Mesothelial cell of epicardium (in vitro differentiated cells): ENCODE measurements at places on chromosomes 5 and 9.
A peak's percentile ranks its signal among the peaks of the same experiment; 100 is the strongest.

- no peak for DNase-seq
Observed at GRCh38 chr5:140312791-140313189, 9.9 kb upstream of the PFDN1 start.

DNA sequence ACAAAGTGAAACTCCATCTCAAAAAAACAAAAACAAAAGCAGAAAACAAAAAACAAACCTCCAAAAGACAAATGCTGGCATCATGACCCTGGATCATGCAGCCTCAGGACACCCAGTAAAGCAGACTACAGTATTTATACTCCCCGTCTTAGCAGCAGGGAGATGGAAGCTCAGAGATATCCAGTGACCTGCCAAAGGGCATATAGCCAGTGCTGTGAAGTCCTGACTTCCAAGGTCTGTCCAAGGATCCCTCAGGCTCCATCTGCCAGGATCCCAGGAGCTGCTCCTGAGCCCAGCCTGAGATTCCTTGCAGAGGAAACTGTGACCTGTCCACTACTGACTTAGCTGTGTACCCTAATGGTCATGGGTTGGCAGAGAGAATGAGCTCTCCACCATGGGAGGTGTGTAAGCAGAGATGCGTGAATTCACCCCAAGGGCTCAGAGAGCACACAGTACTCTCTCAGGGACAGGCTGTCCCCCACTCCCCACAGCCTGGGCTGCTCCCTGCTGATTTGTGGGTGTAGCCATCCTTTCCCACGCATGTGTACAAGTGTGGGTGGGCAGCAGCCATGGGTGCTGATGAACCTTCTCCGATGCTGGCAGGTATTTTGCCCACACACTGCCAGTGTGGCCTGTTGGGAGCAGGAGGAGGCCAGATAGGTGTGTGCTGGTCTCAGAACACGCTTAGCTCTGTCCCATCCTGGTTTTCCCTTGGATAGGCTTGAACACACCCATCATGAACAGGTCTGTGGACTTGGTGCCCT, 2.1 kb upstream of the WNK2 start:
- no peak for DNase-seq

DNA sequence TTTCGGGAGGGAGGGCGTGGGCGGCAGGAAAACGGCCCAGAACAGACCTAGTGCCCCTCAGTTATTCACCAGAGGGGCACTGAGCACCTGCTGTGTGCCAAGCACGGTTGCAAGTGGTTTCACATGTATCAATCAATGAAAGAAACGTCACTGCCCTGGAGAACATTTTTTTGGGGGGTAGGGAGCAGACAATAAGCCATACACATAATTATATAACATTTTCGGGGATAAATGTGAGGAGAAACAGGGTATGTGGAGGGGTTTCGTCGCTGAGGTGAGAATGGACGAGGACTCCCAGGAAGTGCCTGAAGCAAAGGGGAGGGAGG, 444 bp upstream of the ZNF354A start:
- no peak for DNase-seq

DNA sequence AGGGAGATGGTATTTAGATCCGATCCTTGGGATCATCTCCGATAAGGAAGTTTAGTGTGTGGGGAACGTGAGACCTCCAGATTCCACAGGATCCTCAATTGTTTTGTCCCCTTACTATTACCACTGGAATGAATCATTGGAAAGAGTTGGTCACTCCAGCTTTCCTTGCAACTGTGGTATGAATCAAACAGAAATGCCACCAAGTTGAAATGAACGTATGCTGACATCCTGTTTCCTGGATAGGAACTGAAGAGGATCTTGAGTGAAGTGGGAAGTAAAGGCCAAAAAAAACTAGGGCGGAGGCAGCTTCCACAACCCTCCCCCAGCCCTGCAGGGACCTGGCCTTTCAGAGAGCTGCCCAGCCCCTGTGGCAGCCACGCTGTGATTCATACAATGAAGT, 23.9 kb downstream of the IRX1 start:
- no peak for DNase-seq

- no peak for DNase-seq
Observed at GRCh38 chr9:128096616-128097536, 28.8 kb downstream of the SLC25A25 start.

- DNase-seq = peak; percentile 76
Observed at GRCh38 chr9:136671646-136672430, 9.1 kb downstream of the EGFL7 start.

DNA sequence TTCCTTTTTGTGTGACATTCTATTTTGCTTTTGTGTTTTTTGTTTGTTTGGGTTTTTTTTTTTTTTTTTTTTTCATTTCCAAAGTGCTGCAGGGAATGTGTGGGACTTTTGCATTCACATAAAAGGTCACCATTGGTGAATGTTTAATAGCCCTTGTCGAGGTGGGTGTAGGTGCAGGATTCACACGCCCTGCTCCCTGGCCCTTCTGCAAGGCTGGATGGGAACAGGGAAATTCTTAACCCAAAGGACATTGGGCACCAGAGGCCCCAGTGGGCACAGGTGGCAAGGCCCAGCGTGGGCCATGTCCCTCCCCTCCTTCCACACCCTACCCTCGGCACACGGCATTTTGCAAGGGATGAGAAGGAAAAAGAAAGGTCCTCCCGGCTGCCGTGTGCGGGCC, 50.4 kb upstream of the NOTCH1 start:
- DNase-seq = no peak

GRCh38 chr9:110995420-110996340, 42.6 kb downstream of the LPAR1 start:
- DNase-seq = no peak

- DNase-seq = no peak
Observed at GRCh38 chr9:83920469-83920926, 734 bp downstream of the KIF27 start.

- no peak for DNase-seq
Observed at GRCh38 chr5:30001826-30002225, 1191.7 kb upstream of the CDH6 start.

DNA sequence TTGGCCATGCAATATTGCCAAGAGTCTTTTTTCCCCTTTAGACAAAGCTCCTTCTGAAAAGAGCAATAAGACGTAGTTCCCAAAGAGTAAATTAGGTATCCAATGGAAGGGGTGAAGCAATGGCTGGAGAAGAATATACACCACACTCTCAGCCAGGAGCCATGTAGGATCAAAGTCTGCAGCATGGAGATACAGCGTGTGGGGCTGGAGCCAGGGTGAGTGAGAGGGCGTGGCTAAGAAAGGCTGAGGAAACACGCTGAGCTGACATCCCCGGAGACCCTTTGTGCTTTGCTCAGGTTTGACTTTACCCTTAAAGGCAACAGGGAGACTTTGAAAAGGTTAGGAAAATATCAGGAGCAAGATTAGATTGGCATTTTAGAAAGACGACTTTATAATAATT, 87.1 kb upstream of the ELL2 start:
- DNase-seq = no peak

DNA sequence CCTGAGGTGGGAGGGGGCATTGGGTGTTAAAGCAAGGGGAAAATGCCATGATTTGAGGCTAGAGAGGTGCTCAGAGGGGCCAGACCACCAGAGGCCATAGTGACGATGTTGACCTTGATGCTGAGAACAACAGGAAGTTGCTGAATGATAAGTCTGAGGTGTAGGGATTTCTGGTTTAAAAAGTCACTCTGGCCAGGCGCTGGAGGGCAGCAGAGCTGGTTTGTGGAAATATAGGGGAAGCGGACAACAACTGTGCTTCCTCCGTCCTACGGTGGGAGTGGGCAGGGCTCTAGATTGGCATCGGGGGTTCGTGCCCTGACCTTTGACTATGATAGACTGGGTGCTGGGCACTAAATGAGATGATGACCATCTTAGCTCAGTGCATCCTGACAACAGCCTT, 44.7 kb downstream of the STOM start:
- DNase-seq = no peak

- DNase-seq = no peak
Observed at GRCh38 chr5:168779333-168779732, 200.2 kb upstream of the PANK3 start.

DNA sequence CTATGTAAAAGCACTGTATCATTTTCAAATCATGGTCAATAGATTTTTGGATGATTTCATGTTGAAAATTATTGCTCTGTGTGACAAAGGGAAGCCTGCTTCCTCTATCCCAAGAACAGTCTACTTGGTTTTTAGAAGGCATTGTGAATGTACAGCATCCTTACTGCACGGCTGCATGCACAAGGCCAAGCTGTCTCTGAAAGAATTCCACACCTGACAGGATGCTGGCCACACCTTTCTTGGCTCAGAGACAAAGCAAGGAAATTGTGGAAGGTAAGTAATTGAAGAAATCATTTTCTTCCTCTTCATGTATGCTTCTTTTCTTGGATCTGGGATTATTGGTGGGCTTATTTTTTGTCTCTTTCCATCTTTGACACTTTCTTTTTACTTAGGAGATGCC, 53.7 kb upstream of the VCAN start:
- DNase-seq = no peak

DNA sequence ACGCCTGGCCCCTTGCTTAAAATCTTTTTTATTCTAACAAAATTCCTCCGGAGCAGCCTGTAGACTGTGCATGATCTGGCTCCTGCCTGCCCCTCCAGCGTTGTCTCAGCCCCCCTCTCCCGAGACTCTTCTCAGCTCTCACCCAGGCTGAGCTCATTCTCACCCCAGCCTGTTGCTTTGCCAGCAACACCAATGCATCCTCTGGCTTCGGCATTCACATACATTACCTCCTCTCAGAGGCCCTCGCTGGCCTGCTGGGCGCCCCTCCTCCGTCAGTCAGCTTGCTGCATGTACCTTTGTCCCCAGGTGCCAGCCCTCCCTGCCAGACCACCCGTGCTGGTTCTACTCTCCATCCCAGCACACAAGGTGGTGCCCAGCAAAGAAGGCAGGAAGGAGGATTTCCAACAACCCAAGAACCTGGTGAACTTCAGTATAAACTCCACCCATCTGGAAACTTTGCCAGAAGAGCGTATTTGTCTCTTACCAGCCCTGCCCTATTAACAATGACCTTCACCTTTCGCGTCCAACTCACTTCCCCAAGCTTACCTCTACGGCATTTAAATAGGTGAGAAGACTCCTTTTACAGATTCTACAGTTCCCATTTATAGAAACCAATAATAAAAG, 35.0 kb downstream of the MYO10 start:
- no peak for DNase-seq

DNA sequence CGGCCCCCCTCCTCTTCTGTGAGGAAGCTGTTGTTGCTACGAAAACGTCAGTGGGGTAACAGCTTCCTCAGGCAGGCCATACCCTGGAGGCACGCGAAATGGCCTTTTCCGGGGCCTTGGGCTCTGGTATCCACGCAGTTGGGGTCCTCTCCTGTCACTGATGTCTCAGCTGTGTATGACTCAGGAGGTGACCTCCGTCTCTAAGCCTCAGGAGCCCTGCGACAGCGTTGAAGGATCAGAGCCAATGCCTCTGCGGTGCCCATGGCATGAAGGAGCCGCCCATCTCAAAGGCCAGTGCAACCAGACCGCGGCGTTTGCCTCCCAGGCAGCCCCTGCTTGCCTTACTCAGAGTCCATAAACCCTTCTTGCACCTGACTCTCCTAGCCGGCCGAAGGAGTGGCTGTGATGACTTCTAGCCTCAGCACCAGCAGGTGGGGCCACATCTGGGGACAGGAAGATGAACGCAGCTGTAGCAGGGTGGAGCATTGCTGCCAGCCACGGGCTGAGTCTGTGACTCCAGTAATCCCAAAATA, 1.0 kb upstream of the MXD3 start:
- DNase-seq = no peak

GRCh38 chr9:10818206-10818605, 205.4 kb upstream of the PTPRD start:
- no peak for DNase-seq

- no peak for DNase-seq
Observed at GRCh38 chr5:933251-933861, 40.7 kb downstream of the TRIP13 start.

DNA sequence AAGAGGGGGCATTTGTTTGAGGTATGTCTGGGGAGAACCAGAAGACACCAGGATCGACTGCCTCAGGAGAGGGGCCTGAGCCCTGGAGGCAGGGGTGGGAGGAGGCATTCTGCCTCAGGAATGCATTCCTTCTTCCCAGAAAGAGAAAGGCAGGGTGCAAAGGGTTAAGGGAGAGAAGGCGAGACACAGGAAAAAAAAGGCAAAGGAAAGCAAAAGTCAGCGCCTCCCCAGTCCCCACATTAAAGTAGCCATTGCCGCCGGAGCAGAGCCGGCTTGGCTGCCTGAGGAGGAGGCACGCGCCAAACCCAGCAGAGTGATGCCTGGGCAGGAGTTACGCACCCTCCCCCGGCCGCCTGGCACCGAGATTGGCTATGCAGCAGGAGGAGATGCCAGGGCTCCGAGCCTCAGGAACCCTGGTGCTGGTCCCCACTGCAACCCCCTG, 123.8 kb upstream of the PHYKPL start:
- no peak for DNase-seq

GRCh38 chr9:108331596-108331995, 524.2 kb downstream of the ACTL7B start:
- DNase-seq = no peak

- DNase-seq = no peak
Observed at GRCh38 chr9:76662476-76663281, 101.6 kb upstream of the PCA3 start.

DNA sequence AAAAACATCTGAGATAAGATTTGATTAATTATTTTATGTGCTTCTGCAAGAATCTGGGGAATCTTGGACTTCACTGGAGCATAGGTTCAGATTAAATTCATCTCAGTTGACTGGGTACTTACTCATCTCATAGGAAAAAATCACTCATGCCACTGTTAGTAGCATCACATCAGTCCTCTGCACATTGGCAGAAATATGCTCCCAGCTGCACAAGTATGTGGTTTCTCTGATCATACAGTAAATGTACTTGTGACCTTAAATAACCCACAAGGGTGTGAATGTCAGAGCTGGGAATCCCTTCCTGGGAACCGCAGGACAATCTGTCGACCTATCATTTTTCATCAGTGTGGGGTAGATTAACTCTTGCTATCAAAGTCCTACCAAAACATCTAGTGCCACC, 203.7 kb upstream of the SLC24A2 start:
- DNase-seq = no peak

- no peak for DNase-seq
Observed at GRCh38 chr5:43165323-43165722, 26.7 kb upstream of the NIM1K start.

DNA sequence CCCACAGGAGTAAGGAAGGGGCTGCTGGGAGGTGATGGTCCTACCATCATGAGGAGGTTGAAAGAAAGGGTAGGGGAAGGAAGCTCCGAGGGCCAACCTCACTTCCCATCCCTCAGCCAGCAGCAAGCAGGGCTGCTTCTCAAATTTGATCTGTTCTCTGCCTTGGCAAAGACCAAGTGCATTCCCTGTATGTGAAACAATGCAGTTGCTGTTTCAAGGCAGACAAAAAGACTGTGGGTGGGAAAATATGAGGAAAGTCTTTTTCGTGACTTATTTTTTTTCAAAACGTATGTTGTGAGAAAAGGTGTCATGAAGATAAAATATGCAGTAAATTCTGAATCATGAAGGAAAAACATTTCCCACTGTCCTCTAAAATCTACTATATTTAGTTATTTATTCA, 165.9 kb downstream of the ARSB start:
- no peak for DNase-seq

- DNase-seq = no peak
Observed at GRCh38 chr5:44443172-44443571, 54.0 kb upstream of the FGF10 start.

GRCh38 chr5:142837081-142837725, 67.0 kb downstream of the ARHGAP26 start:
- DNase-seq = no peak

- no peak for DNase-seq
Observed at GRCh38 chr9:128068386-128069205, 564 bp downstream of the SLC25A25 start.
